ENCODE measurements at places on chromosomes 3 and 15.
A peak's percentile ranks its signal among the peaks of the same experiment; 100 is the strongest.

DNA sequence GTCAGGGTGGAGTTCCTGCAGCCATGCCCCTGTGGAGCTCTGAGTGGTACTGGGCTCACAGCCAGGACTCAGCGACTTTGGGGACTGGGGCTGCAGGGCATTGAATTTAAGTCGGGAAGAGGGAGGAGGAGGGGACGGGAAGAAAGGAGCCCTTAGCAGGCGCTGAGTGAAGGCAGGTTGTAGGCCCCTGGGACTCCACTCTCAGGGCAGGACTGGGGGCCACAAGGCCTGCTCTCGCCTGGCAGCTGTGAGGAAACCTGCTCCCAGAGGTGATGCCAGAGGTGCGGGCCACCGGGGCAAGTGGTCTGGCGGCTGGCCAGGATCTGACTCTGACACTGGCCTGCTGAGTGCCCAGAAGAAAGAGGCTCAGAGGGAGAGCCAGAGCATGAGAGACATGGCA lies 73.5 kb downstream of the EPHB3 start:
- no peak for DNase-seq

DNA sequence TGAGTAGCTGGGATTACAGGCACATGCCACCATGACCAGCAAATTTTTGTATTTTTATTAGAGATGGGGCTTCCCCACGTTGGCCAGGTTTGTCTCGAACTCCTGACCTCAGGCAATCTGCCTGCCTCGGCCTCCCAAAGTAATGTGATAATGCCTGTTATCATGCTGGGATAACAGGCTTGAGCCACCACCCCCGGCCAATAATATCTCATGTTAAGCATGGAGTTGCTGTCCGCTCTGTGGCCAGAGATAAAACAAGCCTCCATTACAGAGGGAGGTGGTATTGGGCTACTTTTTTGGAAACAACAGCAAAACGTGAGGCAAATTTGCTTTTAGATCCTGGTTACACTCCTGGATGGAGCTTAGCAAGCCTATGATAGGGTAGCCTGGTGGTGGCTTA lies 32.9 kb upstream of the ALG1L2 start:
- no peak for DNase-seq

DNA sequence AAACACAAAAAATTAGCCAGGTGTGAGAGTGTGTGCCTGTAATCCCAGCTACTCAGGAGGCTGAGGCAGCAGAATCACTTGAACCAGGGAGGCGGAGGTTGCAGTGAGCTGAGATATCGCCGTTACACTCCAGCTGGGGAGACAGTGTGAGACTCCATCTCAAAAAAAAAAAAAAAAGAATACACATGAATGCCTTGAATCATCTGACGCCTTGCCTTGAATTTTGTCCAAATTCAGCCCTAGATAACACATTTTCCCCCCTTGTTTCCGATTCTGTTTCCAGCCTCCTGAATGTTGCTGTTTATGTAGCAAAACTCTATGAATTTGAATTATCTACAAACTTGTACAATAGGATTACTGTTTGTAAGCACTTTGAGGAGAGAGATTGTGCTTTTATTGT lies 98.7 kb upstream of the ARL6 start:
- DNase-seq: no peak

DNA sequence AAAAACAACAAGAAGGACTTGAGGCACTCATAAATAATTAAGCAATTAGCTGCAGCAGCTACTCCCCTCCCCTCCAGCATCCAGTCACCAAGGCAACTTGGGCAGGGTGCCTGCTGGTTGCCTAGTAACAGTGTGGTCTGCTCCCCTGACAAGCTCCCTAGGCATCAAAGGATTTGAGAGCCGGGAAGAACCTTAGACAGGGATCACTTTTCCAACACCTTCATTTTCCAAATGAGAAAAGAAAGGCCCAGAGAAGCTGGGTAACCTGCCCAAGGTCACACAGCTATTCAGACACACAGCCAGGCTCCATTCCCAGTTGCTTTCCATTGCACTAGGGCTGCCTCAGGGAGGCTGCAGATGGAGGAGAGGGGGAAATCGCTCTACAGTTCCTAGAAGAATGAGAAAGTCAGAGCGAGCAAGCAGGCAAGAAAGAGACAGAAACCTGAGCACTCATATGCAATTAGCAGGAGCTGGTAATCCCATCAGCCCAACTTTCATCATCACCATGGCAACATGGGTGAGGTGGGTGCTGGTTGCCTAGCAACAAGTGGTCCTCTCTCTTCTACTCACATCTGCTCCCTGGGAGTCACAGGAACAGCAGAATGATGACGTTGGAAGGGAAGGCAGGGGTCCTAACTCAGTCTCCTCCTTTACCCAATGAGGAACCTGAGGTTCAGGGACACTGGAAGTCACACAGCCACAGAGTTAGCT lies 3.6 kb upstream of the EIF4E3 start:
- no peak for DNase-seq

- DNase-seq: no peak
Measured at GRCh38 chr3:142225885-142226215, 465 bp upstream of the GK5 start.

- no peak for DNase-seq
Measured at GRCh38 chr15:57684491-57685151, 21.9 kb upstream of the POLR2M start.

- peak; percentile 49 for DNase-seq
Measured at GRCh38 chr15:63973212-63974009, 72.9 kb downstream of the DAPK2 start.

DNA sequence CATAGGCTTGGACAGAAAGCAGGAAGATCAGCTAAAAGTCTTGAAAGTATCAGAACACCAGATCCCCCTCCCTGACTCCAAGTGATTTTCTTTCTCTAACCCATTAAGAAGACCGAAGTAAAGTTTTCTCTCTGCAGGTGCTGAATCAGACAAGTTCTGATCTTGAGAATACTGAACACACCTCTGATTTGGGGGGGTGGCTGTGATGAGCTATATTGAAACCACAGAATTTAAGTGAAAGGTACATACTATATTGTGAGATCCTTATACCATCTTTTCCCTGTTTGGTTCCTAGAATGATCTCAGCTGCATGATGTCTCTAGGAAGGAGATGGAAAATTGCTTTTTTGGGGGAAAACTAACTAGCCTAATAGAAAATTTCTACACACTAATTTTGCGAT lies 196.0 kb downstream of the DIPK2A start:
- DNase-seq: no peak

- DNase-seq: no peak
Measured at GRCh38 chr3:133124511-133124910, 86.3 kb downstream of the TMEM108 start.

DNA sequence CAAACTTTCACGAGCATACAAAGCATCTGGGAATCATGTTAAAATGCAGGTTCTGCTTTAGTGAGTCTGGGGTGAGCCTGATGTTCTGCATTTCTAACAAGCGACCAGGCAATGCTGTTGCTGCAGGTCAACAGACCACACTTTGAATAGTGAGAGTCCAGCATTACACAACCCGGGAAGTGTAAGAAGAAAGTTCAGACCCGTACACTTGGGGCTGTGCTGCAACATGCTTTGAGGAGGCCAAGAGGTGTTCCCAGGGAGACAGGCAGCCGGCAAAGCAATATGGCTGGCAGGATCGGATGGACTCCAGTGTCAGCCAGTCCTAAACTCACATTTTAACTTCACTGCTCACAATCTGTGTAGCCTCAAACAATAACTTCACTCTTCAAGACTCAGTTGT lies 134.2 kb downstream of the LIPC start:
- DNase-seq: peak; percentile 53

DNA sequence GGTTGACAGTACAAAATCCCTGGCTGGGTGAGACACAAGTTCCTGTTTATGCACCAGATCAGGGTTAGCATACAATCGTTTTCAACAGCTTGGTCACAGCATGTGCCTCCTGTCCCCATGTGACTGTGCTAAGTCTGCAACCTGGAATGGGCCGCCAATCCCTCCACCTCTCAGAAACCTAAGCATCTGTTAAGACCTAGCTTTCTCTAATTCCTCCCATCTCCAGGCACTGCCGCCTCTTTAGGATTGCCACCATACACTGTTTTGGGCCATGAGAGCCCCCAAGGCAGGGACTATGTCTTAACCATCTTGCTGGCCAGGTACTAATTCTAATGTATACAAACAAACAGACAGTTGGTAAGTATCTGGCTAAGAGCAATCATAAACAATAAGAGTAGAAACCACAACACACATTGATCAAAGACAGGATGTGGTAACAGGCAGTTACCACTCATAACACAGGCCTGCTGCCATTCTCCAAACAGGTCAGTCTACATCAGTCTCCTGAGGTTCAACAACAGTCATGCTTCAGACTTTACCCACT lies 25.6 kb downstream of the SEC22C start:
- DNase-seq: peak; percentile 30

- DNase-seq: peak; percentile 86
Measured at GRCh38 chr3:116020495-116020894, 397.2 kb downstream of the GAP43 start.

DNA sequence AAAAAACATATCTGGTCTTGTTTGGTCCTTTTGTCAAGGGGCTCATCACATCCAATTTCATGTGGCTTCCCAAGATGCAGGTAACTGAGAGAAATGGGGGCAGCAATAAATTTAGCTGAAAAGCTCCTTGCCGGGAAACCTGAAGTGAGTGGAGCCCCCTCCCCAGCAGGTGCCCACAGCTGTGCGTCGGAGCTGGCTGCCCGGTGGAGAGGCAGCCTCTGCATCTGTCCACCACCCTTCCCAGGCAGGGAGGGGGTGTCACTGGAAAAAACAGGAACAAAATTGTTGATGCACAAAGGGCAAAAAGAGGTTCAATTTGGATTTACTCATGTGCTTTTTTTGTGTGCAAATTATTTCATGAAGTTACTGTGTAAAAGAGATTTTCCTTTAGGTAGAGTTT lies 249.4 kb upstream of the LYSMD4 start:
- no peak for DNase-seq

- peak; percentile 85 for DNase-seq
Measured at GRCh38 chr3:162142511-162142910, 645.9 kb downstream of the OTOL1 start.

GRCh38 chr15:61447981-61448380 lies 218.9 kb upstream of the RORA start:
- no peak for DNase-seq

- DNase-seq: peak; percentile 37
Measured at GRCh38 chr15:83571820-83572707, 81.9 kb upstream of the ADAMTSL3 start.

DNA sequence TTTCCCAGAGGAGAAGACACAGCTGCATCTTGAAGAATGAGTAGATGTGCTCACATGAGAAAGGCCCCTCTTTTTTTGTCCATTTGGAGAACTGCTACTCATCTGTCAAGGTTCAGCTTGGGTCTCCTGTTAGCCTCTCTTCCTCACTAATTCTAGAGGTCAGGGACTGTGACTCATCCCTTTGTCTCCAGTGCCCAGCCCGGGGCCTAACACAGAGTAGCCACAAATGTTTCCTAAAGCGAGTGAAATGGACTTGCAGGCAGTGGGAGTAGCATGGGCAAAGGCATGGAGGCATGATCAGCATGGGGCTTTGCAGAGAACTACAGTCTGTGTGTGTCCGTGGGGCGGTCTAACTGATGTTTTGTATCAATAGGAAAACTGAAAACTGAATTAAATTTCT lies 33.9 kb upstream of the MRPS22 start:
- DNase-seq: no peak

DNA sequence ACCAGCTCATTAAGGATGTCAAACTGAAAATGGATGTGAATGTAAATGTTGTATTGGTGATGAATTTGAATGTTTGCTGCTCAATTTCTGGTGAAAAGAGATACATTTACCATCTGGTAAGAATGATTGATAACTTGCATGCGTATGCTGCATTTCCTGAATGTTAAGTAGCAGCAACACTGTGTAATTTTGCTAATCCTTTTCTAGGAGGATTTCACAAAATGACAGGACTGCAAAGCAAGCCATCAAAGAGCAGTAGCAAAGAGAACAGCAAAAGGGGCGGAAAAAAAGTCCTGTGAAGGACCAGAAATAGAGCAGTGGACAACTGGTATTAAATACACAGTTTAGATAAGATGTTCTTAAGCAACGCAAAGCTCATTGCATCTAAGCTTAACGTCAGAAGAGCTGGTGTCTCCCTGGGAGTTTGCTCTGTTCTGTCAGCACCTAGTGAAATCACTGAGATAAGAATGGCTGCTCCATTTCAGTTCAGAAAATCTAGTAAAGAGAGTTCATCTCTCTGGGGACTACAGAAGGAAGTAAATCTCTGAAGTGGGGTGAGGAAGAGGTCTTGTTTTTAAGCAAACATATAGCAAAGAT lies 23.5 kb upstream of the PAQR5 start:
- no peak for DNase-seq

Data from epithelial cell of esophagus (primary cell).